ENCODE measurements at places on chromosomes 2 and 18.
A peak's percentile ranks its signal among the peaks of the same experiment; 100 is the strongest.

GRCh38 chr2:30269771-30270145, 38.4 kb downstream of the LBH start:
- DNase-seq, result no peak

DNA sequence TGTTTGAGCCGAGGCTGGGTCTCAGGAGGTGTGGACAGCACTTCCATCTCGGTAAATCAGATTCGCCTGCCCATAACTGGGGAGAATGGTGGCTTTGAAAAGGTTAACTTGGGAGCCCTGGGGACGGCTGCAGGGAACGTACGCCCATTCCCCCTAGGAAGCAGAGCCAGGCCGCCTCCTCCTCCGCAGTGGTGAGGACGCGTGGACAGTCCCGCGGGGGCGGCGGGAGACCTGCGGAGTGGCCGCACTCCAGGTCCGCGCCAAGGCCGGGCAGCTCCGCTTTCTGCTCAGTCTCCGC, 845 bp upstream of the MYCN start:
- peak; percentile 68 for DNase-seq

DNA sequence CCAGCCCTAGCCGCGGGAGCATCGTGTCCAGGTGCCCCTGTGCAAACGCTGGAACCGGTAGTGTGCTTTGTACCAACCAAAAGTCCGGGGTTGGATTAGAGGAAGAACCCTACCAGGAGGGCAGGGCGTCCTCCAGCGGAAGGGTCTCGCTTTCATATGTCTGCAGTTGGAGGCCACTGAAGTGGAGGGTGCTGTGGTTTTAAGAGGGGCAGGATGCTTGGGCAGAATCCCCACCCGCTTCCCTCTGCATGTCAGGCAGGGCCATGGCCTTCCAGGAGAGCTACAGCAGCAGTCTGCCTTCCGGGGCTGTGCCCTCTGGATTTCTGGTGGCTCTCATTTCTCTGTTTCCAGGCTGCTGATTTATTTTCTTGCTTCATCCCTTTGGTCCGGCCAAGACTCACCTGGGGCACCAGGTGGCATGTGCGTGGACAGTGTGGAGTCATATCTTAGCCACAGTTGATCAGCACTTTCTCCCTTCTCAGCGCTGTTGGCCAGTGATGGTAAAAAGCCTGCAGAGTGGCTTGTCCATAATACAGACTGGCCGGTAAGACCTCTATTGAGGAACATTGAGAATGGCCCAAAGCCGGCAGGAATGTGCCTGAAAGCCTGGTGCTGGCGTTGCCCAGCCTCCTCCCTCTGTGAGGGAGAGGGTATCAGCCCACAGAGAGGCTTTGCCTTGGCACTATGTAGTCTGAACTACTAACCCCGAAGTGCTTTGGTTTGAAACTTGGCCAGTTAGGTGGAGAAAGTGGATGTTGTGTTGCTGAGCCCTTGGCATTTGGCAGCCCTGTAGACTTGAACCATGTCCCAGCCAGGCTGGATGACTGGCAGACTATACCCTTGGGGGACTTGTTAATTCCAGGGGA, 1.8 kb downstream of the AGAP1 start:
- DNase-seq, result peak; percentile 35

DNA sequence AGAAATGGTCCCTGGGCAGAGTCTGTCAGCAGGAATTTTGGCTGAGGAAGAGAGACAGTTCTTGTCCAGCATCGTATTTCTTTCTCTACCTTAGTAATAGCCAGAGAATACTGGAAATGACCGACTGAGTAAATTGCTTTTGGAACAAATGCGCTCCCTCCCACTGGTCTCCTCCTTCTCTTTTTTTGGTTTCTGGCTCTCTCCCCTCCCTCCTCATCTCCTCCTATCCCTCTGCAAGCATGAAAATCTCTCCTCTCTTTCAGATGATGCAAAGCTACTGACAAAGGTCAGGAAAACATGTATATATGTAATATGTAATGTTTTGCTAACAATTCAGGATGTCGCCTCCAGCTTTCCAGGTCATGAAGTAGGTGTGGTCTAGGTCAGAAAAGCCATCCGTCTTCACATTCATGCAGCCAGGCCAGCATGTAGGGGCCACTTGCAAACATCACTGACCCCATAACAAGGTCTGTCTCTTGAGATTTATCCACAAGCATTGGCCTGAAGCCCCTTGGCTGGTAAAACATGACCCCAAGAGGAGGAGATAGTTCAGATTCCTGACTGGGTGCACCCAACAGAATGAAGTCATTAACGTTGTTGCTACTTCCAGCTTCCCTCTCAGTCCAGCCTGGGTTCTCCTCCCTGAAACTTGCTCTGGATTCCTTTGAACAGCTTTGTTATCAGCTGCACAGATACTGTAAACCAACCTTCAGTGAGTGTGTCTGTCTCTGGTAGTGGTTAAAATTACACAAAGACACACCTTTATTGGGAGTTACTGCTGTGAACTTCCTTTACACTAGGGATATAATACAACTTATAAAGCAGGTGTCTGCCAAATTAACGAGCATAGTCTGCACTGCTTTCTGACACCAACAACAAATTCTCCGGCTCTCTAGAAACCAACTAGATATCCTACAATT, 864.4 kb upstream of the KLHL29 start:
- no peak for DNase-seq

- no peak for DNase-seq
These were observed 69.2 kb upstream of the ARL4C start for GRCh38 chr2:234565842-234566619.

GRCh38 chr2:113202305-113203216, 28.8 kb downstream of the PSD4 start:
- DNase-seq, result no peak

DNA sequence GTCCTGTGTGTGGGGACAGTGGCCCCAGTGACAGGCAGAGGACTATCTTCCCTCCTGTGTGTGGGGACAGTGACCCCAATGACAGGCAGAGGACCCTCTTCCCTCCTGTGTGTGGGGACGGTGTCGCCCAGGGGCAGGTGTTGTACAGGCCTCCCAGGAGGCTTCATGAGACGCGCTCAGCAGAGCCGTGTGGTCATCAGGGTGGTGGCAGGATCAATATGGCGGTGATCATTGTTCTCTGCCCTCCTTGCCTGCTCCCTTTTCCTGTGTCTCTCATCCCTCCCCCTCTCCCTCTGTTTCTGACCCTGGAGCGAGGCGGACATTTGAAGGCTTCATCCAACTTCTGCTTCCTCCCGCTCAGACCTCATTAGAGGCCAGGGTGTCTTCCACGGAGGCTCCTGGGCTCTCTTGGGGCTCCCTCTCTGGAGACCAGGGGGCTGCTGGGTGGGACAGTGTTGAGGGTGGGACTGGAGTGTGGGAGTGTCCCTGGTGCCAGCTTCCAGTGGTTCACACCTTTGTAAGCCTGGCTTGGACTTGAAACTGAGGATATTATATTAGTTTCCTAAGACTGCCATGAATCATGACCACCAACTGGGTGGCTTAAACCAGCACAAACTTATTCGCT, 59.5 kb downstream of the ACKR3 start:
- DNase-seq, result no peak

GRCh38 chr2:179344280-179344964, 79.8 kb upstream of the SESTD1 start:
- DNase-seq, result no peak

- no peak for DNase-seq
These were observed 88.8 kb downstream of the ZCCHC2 start for GRCh38 chr18:62611453-62612288.

GRCh38 chr2:6314218-6314960, 551.3 kb downstream of the CMPK2 start:
- no peak for DNase-seq

DNA sequence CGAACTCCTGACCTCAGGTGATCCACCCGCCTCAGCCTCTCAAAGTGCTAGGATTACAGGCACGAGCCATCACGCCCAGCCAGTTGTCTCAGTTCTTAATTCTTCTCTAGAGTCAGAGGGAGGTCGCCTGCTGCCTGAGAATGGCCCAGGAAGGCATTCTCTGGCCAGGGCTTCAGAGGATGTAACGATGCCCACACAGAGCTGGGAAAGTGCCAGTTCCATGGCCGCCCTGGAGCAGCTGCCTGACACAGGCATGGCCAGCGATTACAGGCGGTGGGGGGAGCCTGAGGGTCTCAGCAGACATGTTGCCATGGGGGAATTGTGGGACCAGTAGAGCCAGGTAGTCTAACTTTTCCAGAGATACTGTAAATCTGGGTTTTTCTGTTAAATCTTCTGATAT, 25.6 kb upstream of the DNMT3A start:
- no peak for DNase-seq

- DNase-seq, result no peak
These were observed 112.9 kb downstream of the SLC39A10 start for GRCh38 chr2:195769975-195770374.

- no peak for DNase-seq
These were observed 9.0 kb upstream of the CDK15 start for GRCh38 chr2:201797175-201797840.

DNA sequence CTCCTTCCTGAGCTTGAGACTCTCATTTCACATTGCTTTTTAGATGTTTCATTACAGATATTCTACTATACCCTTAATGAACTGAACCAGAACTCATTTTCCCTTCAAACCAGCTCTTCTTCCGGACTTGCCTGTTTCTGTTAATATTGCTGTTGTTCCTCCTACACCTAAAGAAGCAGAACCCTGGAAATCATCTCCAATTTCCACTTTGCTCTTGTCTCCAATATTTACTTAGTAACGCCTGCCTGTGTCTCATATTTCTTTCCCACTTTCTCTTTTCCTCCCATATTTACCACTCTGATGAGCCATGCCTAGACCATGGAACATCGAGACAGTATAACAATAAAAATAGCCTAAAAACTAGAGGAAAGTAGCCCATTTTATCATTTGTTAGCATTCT, 17.9 kb upstream of the GMCL1 start:
- no peak for DNase-seq

DNA sequence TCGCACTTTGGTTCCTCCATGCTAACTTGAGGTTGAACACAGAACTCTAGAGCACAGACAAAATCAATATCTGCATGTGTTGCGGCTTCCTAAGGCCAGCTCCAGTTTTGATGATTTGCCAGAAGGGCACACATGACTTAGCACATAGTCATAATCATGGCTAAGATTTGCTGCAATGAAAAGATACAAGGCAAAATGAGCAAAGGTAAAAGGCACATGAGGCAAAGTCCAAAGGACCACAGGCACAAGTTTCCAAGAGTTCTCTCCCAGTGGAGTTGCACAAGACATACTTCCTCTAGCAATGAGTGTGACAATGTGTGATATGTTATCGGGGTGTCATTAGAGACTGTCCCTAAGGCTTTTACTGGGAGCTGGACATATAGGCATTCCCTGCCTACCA, 24.2 kb upstream of the CXXC1 start:
- DNase-seq, result no peak

GRCh38 chr2:147558620-147559019, 286.2 kb upstream of the ACVR2A start:
- DNase-seq, result no peak

GRCh38 chr2:13607139-13607538, 890.4 kb downstream of the TRIB2 start:
- DNase-seq, result no peak

DNA sequence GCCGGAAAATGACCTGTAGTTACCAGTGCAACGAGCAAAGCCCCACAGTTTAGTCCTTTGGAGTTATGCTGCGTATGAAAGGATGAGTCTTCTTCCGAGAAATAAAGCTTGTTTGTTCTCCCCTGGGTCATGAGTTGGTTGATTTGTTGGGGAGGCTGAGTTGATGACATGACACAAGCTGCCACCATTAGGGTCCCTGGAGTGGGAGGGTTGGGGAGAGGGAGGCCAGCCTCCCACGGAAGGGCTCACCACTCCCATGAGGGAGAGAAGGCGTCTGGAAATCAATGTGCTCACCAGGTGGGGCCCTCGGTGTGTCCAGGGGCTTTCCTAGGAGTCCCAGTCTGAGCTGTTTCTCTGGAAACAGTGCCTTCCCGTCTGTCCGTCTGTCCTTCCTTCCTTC, 7.4 kb upstream of the DGKD start:
- no peak for DNase-seq

GRCh38 chr2:70685771-70686171, 82.2 kb downstream of the ADD2 start:
- DNase-seq, result peak; percentile 94

DNA sequence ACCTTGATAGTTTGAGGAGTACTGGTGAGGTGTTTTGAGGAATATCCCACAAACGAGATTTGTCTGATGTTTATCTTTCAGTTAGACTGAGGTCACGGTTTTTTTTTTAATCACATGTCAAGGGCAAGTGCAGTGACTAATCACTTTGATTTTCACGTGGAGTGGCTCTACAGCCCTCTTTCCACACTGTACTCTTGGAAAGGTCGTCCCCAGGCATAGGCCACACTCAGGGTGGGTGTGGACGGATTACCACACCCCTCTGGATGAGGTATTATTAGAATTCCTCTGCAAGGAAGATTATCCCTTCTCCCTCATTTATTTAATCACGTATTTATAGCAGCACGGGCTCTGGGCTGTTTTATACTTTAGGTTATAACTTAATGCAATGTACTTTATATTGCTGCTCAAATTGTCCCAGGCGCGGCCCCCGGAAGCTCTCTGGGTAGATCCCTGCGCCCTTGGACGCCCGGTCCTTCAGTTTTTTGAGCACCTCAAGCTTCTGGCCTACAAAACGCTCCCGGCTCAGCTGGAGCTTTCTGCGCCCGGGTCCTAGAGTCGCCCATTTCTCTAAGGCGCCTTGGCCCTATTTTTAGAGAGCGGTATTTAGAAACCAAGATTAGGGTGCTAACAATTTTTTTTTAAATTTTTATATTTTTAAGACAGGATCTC, 515 bp upstream of the PLEKHB2 start:
- peak; percentile 86 for DNase-seq

- DNase-seq, result no peak
These were observed 44.9 kb downstream of the MALT1 start for GRCh38 chr18:58716060-58716756.

GRCh38 chr2:142803158-142803557, 74.3 kb upstream of the KYNU start:
- no peak for DNase-seq

DNA sequence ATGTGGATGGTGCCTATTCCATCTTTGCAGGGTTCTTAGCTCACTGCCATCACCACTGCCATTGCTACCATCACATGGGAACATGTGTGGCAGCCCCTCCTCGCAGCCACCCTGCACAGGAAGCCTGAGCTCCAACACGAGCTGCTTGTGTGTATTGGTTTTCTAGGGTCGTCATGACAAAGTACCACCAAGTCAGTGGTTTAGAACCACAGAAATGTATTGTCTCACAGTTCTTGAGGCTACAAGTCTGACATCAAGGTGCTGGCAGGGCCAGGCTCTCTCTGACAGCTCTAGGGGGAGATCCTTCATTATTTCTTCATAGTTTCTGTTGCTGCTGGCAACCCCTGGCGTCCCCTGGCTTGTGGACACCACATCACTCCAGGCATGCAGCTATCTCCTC, 10.3 kb upstream of the IL1R2 start:
- no peak for DNase-seq

GRCh38 chr2:120826716-120827410, 91.2 kb downstream of the GLI2 start:
- DNase-seq, result no peak

Data from cerebellum (tissue), 4 donors.